Stomach (tissue), 19 donors: ENCODE measurements at places on chromosomes 6 and 20. TPM values are rescaled to one million over a fixed set of nuclear protein-coding genes. Genes with fewer than 3 reads are reported as not detected.

Gene KCNK15
- total RNA-seq = 1.5 TPM

- no peak for DNase-seq
Measured at GRCh38 chr6:39209360-39209811, 19.9 kb downstream of the KCNK5 start.

GRCh38 chr20:58645412-58645968 is 5.6 kb upstream of the STX16 start:
- no peak for DNase-seq

DNA sequence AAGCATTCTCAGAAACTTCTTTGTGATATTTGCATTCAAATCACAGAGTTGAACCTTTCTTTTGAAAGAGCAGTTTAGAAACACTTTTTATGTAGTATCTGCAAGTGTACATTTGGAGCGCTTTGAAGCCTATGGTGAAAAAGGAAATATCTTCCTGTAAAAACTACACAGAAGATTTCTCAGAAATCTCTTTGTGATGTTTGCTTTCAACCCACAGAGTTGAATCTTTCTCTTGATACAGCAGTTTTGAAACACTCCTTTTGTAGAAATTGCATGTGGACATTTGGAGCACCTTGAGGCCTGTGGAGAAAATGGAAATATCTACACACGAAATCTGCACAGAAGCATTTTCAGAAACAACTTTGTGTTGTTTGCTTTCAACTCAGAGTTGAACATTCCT is 612.3 kb upstream of the ZNF337 start:
- no peak for DNase-seq

DNA sequence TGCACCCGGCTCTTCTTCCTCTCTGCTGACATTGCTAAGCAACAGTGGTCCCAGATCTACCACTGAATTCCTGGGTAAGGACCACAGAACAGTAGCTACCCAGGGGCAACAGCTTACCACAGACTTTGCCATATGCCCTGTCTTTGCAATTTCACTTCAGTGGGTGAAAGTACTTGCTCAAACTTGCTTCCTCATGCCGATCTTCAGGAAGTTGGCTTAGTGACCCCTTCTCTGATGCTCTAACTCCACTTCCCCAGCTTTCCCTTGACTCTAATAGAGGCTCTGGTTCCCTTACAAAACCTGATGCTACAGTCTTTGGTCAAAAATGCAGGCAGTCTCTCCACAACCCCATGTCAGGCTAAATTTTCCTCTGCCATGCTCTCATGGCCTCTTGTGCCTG is 3.3 kb upstream of the TAAR5 start:
- DNase-seq = no peak
